ENCODE measurements at places on chromosomes 3 and 15.

GRCh38 chr3:134481166-134481565 is 4.6 kb downstream of the ANAPC13 start:
- no peak for DNase-seq

DNA sequence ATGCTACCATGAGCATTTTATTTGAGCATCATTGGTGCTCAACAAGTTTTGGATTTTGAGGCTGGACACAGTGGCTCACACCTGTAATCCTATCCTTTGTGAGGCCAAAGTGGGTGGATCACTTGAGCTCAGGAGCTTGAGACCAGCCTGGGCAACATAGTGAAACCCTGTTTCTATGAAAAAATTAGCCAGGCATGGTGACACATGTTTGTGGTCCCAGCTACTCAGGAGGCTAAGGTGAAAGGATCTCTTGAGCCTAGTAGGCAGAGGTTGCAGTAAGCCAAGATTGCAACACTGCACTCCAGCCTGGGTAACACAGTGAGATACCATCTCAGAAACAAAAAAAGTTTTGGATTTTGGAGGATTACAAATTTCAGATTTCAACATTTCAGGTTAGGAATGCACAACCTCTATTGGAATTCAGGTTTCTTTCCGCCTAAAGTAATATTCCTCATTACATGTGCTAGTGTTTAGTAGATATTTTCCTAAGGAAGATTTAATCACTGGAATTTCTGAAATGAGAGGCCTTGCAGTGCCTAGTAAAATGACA is 27.6 kb downstream of the CNOT10 start:
- DNase-seq, result no peak

DNA sequence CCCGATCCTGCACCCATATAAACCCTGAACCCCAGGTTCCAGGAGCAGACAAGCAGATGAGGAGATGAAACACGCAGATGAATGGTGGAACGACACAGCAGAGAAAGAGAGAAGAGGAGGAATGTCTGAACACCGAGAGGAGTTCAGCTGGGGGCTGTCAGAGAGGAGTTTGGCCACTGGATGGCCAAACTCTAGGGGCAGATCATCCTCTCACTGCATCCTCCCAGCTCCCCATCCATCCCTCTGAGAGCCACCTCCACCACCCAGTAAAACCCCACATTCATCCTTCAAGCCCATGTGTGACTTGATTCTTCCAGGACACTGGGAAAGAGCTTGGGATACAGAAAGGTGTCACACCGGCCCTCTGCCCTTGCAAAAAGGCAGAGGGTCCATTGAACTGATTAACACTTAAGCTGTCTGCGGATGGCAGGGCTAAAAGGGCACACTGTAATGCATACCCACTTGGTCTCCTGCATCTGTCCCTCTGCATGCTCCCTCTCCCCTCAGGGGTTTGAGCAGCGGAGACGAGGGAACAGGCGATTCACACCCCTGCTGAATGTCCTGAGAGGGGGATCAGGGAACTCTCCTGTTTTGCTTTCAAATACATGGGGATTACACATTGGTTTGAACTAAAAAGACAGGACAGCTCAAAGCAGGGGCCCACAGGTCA is 53.8 kb downstream of the TMED3 start:
- DNase-seq, result no peak

- DNase-seq, result no peak
Observed at GRCh38 chr3:24680214-24680967, 185.7 kb upstream of the THRB start.

- peak; percentile 26 for DNase-seq
Observed at GRCh38 chr15:31867536-31868442, 162.5 kb upstream of the CHRNA7 start.

- DNase-seq, result no peak
Observed at GRCh38 chr15:33086500-33087121, 107.9 kb downstream of the FMN1 start.

- no peak for DNase-seq
Observed at GRCh38 chr3:32239307-32240158, 1.1 kb downstream of the CMTM8 start.

- DNase-seq, result no peak
Observed at GRCh38 chr3:45985532-45986302, 9.9 kb downstream of the FYCO1 start.

DNA sequence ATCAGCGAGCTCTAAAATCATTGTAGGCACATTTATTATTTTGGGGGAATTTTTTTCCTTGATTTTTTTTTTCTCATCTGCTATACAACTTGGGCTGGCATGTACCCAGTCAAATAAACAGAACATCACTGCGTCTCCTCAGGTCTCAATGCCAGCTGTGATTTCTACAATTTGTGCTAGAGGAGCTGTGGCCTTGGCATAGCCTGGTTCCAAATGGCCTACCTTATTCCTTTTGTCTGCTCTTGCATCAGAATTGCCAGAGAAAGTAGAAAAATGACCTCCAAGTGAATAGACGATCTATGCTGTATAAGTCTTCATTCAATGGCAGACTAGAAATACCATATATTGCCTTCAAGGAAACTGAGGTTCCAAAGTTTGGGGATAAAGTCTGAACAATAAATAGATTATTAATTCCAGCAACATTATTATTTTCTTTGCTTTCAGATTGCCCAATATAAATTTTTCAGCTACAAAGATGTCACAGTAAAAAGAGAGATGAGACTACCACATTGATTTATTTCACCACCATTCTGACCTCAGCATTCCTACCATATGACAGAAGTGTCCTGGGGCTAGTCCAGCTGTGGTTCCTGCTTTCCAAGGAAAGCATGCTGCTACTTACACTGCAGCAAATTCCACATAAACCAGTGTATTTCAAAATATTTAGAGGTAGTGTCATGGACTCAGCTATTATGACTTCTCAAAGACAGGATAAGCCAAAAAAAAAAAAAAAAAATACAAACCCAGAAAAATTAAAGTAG is 493.9 kb upstream of the ZNF385D start:
- no peak for DNase-seq

DNA sequence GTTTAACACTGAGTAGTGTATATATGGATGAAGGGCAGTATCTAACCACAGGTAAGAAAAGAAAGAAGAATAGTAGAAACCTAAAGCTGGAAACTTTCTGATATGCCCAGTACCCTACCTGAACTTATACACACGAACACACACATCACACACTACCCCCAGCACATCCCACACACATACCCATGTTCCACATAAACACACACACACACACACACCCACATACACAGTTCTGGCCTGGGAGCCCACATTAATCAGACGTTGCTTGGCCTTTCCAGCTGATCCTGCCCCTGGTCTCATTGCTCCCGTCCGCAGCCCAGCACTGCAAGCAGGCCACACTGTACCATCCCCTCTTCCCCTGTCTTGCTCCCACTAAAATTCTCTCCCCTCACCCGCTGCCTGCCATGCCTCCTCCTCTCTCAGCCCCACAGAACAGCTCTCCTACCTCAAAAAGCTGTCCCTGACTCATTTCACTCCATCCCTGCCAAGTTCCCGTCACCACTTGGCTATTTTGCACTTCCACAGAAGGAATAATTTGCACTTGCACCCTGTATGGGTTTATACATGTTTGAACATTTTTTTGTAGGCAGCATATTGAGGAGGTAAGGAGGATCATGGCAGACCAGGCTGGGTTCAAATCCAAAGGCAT is 185.8 kb upstream of the PPP2R3A start:
- DNase-seq, result no peak

DNA sequence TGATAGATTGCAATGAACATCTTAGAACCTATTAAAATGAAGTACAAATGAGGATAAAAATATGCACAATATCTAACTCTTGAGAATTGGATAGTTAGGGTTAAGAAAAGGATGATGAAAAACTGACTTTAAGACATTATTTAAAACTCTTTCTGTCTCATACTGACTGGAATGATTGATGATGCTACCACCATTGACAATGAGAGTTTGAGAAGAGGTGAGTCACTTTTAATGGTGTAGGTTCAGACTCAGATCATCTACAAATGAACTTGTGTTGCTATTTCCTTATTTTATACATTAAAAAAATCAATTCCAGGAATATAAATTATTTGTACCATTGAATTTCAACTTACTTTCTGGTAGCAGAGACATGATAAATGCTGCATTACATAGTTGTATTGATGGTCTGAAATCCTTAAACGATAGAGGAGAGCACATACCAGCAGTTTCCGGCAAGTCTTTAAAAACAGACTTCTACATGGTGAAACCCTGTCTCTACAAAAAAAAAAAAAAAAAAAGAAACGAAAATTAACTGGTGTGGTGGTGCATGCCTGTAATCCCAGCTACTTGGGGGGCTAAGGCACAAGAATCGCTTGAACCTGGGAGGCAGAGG is 409.0 kb downstream of the OTOL1 start:
- DNase-seq, result no peak

- no peak for DNase-seq
Observed at GRCh38 chr15:55255714-55256113, 33.9 kb downstream of the RAB27A start.

- no peak for DNase-seq
Observed at GRCh38 chr3:100427699-100428098, 26.4 kb downstream of the LNP1 start.

GRCh38 chr15:101048581-101049030 is 129.4 kb downstream of the LRRK1 start:
- no peak for DNase-seq

DNA sequence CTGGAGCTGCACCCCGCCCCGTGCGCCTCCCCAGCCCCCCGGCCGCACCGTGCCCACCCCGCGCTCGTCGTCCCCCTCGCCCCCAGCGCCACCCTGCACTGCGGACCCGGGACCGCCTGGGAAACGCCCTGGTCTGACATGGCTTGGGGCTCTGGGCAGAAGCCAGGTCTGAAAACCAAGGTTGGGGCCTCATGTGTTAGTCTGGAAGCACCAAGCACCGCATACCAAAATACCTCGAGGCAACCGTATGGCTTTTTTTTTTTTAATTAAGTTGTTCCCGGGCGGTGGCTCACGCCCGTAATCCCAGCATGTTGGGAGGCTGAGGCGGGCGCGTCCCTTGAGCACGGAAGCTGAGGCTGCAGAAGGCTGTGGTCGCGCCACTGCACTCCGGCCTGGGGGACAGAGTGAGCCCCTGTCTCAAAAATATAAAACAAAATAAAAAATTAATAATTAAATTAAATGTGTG is 91.5 kb upstream of the CHD2 start:
- DNase-seq, result no peak

DNA sequence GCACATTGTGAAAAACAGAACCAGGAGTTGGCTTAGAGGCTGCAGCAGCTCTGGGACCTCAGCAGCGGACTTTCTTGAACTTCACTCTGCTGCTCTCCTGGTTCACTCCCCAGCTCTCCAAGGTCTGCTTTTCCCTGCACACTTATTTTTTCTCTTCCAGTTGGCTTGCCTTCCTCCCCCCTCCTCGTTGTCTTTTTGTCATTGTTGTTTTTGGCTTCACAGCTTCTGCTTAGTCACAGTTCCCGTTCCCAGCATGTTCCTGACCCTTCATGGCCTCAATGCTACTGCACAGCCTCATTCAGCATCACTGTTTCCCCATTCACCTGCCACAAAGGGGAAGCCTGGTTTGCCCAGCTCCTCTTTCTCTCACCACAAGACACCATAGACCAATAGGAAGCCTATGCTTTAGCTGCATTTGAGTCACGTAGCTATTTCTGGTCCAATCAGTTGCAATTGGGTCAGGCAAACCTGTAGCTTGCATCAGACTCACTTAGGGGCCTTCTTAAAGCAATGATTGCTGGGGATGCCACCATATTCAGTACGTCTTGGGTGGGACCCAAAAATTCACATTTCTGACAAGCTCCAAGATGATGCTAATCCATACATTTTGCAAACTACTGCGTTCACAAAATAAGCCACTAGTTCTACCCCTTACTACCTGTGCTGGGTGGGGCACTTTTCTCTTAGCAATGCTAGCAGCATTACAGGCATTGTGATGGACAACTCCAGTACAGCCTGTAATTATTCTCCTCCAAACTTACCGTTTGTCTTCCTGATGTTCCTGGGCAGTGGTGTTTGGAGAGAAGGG is 7.8 kb upstream of the SUMF1 start:
- no peak for DNase-seq

DNA sequence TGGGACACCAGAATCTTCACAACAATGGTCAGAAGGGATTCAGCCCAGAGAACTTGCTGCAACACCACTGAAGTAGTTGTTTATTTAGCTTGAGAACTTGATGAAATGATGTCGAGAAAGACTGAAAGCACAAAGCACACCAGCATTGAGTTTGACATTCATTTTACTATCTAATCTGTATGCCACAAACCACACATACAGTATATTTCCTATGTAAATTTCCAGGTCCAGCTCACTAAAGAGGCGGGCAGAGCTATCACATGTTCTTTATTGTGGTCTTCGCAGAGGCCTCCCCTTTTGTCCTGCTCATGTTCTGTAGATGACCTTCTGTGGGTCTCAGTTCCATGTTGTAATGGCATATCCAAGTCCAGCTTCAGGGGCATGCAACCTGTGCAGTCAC is 10.4 kb upstream of the FMN1 start:
- no peak for DNase-seq

DNA sequence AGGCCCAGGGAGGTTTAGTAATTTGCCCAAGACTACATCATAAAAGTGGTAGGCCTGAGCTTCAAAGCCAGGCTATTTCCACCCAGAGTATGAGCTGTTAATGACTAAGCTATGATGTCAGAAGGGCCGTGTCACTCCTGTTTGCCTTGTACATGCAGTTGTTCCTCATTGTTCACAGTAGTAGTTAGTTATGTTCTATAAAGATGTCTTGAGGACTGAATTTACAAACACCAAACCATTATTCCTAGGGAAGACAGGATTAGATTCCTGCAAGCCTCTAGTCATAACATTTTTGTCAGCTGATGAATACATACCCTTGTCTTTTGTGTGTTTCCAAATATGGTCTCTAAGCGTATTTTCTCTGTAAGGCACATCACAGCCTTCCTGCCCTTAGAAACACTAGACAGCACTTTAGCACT is 20.9 kb upstream of the LARS2 start:
- no peak for DNase-seq

- DNase-seq, result no peak
Observed at GRCh38 chr3:168952551-168952950, 711.0 kb downstream of the MECOM start.

DNA sequence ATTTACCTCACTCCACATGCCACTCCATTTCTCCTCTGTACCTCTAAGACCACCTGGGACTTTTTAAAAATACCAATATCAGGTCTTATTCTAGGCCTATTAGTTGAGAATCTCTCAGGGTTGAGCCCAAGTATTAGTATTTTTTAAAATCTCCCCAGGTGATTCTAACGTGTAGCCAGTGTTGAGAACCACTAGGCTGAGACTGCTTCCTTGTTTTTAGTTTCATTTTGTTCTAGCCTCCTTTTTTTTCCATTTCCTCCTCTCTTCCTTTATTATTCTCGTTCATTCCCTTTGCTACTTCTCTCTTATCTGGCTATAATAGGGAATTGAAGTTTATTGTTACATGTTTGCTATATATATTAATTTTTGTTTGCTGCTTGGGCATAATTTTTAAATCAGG is 217.8 kb upstream of the CD96 start:
- no peak for DNase-seq

Data from NCI-H1436 treated with DMSO at 0.1 percent for 48 hours (cell line).